ENCODE measurements at places on chromosomes 3 and 15.
A peak's percentile ranks its signal among the peaks of the same experiment; 100 is the strongest.

GRCh38 chr15:68384451-68385239 is 47.3 kb downstream of the ITGA11 start:
- peak; percentile 12 for DNase-seq

DNA sequence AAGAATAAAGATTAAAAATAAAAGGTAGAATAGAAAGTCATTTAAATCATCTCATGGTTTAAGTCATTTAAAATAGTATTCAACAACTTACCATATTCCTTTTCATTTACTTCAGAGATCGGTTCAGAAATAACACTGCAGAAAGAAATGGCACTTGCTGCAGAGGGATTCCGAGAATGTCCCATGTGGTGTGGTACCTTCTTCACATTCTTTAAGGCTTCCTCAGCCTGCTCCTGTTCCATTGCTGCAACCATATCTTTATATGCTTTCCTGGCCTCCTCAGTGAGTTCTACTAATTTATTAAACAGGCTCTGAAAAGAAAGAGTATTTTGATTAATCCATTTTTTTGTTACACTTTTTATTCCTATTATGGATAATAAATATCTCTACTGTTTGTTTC is 32.6 kb upstream of the SHC4 start:
- no peak for DNase-seq

DNA sequence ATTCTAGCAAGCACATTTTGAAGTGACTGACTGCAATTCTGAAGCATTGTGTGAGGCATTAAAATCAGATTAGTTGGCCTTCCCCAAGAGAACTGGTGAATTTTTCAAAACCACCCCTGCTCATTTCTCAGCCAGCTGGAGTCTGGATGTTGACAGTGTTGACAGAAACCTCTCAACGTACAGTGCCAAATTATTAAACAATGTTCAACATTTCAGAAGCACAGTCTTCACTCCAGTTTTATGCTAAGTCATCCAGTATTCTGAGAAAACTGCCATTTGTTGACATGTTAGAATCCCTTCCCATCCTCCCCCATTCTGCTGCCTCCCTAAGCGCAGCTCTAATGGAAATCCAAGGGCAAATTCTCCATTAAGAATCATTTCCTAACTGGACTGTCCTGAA is 369.3 kb upstream of the TRIM42 start:
- no peak for DNase-seq

DNA sequence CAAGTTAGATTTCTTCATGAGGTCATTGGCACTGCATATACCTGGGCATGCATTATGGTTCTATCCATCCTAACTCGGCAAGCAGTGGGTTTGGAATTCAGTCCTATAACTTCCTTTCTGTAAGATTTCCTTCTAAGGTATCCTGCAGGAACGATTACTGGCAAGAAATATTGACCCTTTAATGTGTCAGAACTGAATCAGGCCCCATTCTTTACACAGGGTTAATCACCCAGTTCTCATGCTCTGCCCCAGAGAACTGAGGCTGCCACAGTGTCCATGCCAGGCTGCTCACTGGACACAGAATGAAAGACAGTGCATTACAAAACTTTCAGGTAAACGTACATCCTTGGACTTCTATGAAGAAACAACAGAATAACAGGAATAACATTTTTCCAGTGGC is 108.9 kb downstream of the RPL22L1 start:
- DNase-seq, result no peak

- no peak for DNase-seq
These were observed 46.7 kb downstream of the SLC9C1 start for GRCh38 chr3:112247350-112247749.

DNA sequence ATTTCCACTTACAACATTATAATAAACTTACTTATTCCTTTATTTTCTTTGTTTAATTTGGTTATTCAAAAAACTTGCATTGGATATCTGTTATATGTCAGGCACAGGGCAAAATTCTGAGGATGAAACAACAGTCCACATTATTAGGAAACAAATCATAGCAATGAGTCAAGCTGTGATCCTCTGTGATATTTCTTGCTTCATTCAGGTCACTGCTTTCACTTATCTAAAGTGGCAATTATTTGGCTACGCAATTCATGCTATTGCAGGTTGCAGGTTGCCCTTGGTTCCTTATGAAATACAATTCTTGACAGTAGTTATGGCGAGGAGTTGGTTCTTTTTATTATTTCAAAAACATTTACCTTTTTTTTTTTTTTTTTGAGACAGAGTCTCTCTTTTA is 66.4 kb upstream of the CNTN6 start:
- DNase-seq, result no peak

DNA sequence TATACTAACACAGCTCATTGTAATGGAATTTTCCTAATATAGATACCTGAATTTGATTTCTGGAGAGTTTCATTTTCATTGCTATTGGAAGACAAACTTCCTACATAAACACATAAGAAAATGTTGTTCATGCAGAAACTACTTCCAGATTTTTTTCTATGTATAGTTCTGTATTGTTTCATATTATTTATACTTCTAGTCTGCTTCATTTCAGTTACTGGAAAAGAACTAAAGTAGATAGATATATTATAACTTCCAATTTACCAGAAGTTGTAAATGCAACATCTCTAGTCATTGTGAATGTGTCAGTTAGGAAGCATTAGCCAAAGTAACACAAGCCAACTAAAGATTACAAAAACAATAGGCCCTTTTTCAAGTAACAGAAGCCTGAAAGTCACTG is 147.3 kb upstream of the ZNF385D start:
- no peak for DNase-seq

- DNase-seq, result no peak
These were observed 47.9 kb upstream of the RNU6-1 start for GRCh38 chr15:67887776-67888175.

DNA sequence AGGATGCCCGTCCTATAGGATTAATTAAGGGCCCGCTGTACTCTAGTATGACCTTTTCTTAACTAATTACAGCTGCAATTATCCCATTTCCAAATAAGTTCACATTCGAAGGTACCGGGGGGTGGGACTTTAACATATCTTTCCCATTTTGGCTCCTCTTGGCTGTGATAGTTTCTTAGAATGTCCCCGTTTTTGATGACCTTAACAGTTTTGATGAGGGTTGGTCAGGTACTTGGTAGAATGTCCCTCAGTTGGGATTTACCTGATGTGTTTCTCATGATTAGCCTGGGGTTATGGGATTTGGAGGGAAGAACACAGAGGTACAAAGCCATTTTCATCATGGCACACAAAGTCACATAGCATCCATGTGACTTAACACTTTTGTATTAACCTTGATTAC is 18.2 kb downstream of the RTP1 start:
- no peak for DNase-seq

- no peak for DNase-seq
These were observed 34.0 kb downstream of the IQCB1 start for GRCh38 chr3:121800906-121801305.

DNA sequence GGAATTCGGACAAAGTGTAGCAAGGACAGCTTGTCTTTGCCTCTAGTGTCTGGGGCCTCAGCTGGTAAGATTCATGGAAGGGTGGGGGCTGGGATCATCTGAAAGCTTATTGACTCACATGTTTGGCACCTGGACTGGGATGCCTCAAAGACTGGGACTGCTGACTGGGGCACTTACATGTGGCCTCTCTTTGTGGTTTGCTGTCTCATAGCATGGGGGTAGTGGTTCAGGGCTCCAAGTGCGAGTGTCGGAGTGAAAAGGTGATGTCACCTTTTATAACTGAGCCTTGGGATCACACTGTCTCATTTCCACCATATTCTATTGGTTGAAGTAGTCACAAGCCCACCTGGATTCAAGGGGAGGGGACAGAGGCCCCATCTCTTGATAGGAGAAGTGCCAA is 6.8 kb downstream of the MFSD1 start:
- no peak for DNase-seq

GRCh38 chr15:31468911-31469785 is 142.5 kb downstream of the KLF13 start:
- no peak for DNase-seq

DNA sequence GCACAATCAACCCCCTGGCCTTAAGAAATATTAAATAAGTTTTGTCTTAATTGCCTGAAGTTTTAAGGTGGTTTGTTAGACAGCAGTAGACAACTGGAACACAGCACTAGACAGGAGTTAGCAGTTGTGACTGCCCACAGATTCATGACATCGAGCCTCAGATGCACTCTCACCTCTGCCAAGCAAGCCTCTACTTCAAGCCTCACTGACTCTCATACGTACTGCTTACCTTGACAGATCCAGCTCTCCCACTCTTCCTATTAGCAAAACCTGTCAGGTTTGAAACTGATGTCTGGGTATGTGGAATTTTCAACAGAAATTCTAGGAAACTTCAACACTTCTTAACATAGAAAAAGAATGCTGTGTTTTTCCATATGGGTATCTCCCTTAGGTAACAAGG is 382.9 kb upstream of the DPH6 start:
- DNase-seq, result no peak

DNA sequence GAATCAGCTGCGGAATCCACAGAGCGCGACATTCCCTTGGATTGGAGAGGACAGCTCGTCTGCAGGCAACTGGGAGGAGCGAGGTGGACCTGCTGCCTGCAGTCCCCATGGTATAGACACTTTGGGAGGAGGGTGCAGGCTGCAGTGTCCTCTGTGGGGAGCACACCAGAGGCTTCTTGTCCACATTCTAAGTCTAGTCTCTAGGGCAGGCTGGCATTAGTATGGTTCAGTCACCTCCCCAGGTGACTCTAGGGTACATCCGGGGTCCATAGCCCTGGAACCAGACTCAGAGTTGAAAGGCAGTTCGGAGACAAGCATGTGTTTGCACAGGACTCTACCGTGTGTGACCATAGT is 118.2 kb downstream of the GABRG3 start:
- no peak for DNase-seq

Measured in stimulated activated CD4-positive, alpha-beta T cell treated with anti-CD3 and anti-CD28 coated beads, Interleukin-2, amount 100 ng/mL, for 24 hours (primary cell).